ENCODE measurements at places on chromosomes 7 and 10.

DNA sequence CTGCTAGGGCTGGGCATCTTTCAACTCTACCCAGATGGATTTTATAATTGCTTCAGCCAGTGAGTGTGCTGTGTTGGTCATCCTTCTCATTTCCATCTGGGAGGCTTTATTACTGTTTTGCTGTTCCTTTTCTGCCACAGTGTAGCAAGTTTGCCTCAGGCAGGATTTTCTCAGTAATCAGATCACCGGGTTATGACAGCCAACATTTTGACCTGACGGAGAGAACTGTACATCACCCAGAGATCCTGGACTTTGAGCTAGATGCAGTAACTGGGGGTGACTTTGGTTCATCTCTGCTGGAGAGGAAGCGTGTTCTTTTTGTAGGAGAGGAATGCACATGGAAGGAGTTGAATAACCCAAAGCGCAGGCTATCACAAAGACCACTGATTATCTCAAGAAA is 111.8 kb upstream of the AGR3 start:
- DNase-seq, result no peak

DNA sequence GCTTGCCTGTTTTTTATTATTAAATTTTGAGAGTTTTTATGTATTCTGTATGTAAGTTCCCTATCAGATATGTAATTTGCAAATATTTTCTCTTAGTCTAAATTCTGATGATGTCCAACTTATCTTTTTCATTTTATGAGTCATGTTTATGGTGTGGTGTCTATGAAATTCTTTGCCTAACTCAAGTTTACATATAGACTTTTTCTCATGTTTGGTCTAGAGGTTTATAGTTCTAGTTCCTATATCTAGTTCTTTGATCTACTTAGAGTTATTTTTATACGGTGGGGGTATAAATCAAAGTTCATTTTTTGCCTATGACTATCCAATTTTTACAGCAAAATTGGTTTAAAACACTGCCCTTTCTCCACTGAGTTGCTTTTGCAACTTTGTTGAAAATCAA is 26.3 kb upstream of the CCDC7 start:
- DNase-seq, result no peak

- no peak for DNase-seq
These were observed 85.7 kb upstream of the INHBA start for GRCh38 chr7:41788556-41788955.

- no peak for DNase-seq
These were observed 47.0 kb downstream of the PTPRE start for GRCh38 chr10:127953876-127954275.

GRCh38 chr10:132036153-132036886 is 29.4 kb upstream of the JAKMIP3 start:
- no peak for DNase-seq

DNA sequence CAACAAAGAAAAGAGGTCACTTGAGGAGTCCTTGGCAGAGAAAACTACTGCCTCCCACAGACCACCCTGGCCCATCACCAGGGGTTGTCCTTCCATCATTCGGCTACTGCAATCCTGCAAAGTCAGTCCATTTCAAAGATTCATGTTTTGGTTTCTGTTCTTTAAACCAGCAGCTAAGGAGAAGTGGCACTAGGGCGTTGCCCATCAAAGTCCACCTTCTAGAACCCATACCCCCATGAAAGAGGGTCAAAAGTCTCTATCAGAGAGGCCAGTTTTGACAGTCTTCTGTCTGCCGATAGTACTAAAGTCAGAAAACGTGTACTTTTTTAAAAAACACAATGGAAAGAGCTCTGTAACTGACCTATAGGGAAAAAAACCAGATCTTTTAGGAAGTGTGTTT is 14.4 kb downstream of the CCDC6 start:
- DNase-seq, result no peak

- peak; percentile 88 for DNase-seq
These were observed 40.3 kb downstream of the PDGFA start for GRCh38 chr7:479115-479947.

GRCh38 chr7:19239951-19240350 is 94.7 kb upstream of the FERD3L start:
- no peak for DNase-seq

DNA sequence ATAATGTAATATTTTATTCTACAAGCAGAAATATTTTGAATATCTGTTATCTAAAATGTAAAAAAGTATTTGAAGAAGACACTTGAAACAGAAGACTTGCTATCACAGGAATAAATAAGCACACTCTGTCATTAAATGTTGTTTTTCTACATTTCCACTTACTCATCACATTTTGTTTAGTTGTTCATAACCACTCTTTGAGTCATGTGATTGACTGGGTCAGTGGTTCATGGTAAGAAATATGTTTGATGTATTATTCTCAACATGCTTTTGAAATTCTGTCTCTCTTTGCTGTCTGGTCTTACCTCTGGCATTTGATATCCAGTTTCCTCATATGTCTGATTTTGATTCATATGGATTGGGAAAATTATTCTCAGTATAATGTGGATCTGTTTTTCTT is 171.8 kb downstream of the SUGCT start:
- DNase-seq, result no peak

GRCh38 chr7:66781408-66782090 is 41.0 kb downstream of the RABGEF1 start:
- no peak for DNase-seq

- DNase-seq, result no peak
These were observed 17.6 kb upstream of the AASS start for GRCh38 chr7:122161628-122162027.

GRCh38 chr7:151885202-151885580 is 8.3 kb upstream of the PRKAG2 start:
- no peak for DNase-seq

DNA sequence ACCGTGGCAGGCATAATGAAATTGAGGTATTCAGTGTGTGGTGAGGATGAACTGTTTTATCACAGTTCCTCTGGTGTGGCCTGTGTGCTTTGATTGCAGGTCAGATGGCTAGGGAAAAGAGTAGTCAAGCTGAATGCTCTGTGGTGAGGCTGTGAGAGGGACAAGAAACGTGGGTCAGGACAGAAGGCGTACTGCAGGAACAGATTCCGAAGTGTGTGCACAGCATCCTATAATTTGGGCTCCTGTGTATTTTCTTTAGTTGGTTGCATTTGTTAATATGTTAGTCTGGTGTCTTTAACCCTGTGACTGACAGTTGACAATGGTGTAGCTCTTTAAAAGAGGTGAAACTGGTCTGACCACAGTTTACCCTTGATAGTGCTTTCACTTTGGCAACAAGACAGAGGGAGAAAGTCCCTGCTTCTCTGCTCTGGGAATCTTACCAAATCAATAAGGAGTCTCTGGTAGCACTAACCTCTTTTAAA is 76.5 kb downstream of the AUTS2 start:
- no peak for DNase-seq

- no peak for DNase-seq
These were observed 190.9 kb downstream of the RNLS start for GRCh38 chr10:88392222-88392621.

- DNase-seq, result no peak
These were observed 75.6 kb downstream of the SNX10 start for GRCh38 chr7:26367219-26367711.

DNA sequence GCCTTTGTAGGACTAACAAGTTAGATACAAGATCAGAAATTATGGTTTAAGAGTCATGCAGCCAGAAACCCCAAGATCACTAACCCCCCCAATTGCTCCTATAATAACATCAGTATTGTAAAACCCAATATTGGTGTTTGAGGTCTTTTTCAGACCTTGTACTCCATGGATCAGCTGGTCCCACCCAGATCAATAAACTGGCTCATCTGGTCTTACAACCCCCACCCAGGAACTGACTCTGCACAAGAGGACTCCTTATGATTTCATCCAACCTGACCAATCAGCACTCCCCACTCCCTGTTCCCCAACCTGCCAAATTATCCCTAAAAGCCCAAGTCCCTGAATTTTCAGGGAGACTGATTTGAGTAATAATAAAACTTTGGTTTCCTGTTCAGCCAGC is 6.4 kb upstream of the GSAP start:
- no peak for DNase-seq

DNA sequence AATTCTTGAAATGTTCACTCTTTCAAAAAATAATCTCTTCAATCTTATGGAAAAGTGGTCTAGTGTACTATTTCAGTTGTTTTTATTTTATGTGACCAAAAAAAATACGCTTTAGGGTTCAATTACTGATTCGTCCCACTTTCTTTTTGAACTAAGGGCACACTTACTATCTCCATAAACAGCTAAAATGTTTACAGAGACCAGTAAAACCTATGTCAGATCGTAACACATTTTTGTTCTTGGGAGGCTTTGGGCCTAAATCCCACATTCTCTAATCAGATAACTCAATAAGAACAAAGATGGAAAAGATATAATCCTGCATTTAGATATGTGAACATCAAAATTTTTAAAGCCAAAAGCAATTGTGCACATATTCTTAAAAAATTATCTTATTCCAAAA is 29.8 kb upstream of the EPC1 start:
- no peak for DNase-seq

DNA sequence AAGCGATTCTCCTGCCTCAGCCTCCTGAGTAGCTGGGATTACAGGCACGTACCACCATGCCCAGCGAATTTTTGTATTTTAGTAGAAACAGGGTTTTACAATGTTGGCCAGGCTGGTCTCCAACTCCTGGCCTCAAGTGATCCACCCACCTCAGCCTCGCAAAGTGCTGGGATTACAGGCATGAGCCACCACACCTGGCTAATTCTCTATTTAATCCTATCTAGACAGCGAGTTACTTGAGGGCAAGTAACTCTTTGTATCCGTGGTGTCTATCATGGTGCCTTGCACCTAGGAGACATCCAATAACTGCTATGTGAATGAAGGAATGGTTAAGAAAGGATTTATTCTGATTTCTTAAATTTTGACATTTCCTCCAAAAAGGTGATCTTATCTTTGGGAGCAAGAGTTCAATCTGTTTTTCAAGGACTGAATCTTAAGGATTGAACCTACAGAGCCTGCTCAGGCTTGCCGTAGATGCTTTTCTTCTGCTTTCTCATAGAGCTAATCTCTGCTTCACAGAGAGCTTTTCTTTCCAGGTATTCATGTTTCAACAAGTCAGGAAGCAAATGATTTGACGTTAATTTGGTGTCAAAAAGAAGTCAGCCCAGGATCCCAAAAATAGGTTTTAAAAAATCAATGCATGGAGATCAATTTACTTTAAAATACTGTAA is 101.6 kb downstream of the CUL2 start:
- no peak for DNase-seq

GRCh38 chr7:44101966-44102845 is 1.9 kb upstream of the AEBP1 start:
- DNase-seq, result no peak

DNA sequence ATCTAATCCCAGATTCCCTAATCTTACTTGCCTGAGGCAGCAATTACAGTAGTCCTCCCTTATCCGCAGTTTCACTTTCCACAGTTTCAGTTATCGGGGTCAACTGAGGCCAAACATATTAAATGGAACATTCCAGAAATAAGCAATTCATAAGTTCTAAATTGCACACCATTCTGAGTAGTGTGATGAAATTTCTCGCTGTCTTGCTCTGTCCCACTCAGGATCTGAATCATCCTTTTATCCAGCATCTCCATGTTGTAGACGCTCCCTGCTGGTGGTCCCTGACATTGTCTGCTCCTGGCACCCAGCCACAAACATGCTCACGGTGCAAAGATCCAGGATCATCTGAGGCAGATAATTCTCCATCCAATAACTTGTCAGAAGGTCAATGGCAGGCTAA is 128.7 kb upstream of the CXCL12 start:
- DNase-seq, result peak; percentile 11

GRCh38 chr7:137978464-137979237 is 23.2 kb downstream of the CREB3L2 start:
- no peak for DNase-seq

- no peak for DNase-seq
These were observed 196.6 kb downstream of the BBS9 start for GRCh38 chr7:33325754-33326484.

DNA sequence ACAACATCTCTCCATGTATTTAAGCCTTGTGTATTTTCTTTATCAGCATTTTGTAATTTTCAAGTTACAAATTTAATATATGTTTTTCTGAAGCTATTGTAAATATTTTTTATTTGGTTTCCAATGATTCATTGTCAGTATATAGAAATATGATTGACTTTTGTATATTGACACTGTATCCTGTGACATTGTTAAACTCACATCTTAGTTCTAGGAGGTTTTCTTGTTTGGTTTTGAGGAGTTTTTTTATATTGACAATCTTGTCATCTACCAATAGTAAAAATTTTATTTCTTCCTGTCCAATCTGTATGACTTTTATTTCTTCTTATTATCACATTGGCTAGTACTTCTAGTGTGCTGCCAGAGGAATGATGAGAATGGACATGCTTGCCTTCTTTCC is 393.7 kb downstream of the GPAM start:
- no peak for DNase-seq

GRCh38 chr7:156654511-156655234 is 14.1 kb downstream of the RNF32 start:
- DNase-seq, result no peak

GRCh38 chr10:28862219-28862618 is 184.9 kb downstream of the BAMBI start:
- no peak for DNase-seq

GRCh38 chr10:8069108-8069507 is 14.6 kb downstream of the GATA3 start:
- no peak for DNase-seq

DNA sequence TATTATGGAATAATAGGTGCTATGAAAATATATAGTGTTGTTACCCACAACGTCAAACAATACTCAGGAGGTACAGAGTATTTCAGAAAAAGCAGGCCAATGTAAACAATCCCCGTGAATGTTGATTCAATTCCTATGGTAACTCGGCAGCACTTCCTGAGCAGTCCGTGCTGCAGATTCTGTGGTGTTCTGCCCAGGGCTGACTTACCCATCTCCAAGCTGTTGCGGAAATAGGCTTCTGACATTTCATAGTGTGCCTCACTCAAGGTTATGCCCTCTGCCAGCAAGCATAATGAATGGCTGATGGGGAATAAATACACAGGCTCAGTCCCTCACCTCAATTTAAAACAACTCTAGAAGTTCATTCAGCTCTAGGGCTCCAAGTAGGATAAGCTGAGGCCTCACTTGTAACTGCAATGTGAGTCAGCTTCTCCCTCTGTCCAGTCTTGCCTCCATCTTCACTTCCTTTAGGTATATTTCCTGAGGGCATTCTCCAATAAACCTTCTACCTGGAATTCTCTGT is 177.6 kb downstream of the GNAI1 start:
- no peak for DNase-seq

Data from NCI-H1694 treated with DMSO at 0.1 percent for 48 hours (cell line).